ENCODE measurements at places on chromosomes 6 and 20. TPM values are rescaled to one million over a fixed set of nuclear protein-coding genes. Genes with fewer than 3 reads are reported as not detected.
A peak's percentile ranks its signal among the peaks of the same experiment; 100 is the strongest.

- H3K36me3 ChIP-seq = peaks cover 56% of the 10 kb centered on the region
- no peak for DNase-seq
- H3K4me1 ChIP-seq = no peaks in the 10 kb centered on the region
- H3K27ac ChIP-seq = no peak overlapping the region
- no peak overlapping the region for H3K4me3 ChIP-seq
Measured at GRCh38 chr6:149410557-149410956, 10.5 kb downstream of the SUMO4 start.

Gene LINC00237
- not detected for polyA plus RNA-seq

DNA sequence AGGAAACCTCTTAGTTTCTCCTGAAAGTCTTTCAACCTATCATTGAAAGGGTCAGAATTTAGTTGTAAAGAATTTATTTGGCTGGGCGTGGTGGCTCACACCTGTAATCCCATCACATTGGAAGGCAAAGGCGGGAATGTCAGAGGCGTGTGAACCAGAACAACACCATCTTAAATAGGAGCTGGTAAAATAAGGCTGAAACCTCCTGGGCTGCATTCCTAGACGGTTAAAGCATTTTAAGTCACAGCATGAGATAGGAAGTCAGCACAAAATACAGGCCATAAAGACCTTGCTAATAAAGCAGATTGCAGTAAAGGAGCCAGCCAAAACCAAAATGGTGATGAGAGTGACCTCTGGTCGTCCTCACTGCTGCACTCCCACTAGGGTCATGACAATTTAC lies 29.6 kb downstream of the OR2B2 start:
- H3K36me3 ChIP-seq = no peaks in the 10 kb centered on the region
- no peak for DNase-seq
- H3K4me3 ChIP-seq = no peak overlapping the region
- no peaks in the 10 kb centered on the region for H3K27me3 ChIP-seq
- H3K27ac ChIP-seq = no peak overlapping the region
- no peaks in the 10 kb centered on the region for H3K4me1 ChIP-seq

GRCh38 chr6:30009113-30009512 lies 52.0 kb upstream of the POLR1H start:
- H3K4me3 ChIP-seq = no peak overlapping the region
- H3K4me1 ChIP-seq = no peaks in the 10 kb centered on the region
- no peaks in the 10 kb centered on the region for H3K36me3 ChIP-seq
- H3K27ac ChIP-seq = no peak overlapping the region
- H3K27me3 ChIP-seq = no peaks in the 10 kb centered on the region
- no peak for DNase-seq

Gene HLA-DQA1
- not detected for polyA plus RNA-seq

GRCh38 chr6:158856261-158856660 lies 37.1 kb upstream of the EZR start:
- no peak overlapping the region for H3K4me3 ChIP-seq
- H3K4me1 ChIP-seq = no peaks in the 10 kb centered on the region
- H3K27ac ChIP-seq = no peak overlapping the region
- no peaks in the 10 kb centered on the region for H3K36me3 ChIP-seq
- H3K27me3 ChIP-seq = no peaks in the 10 kb centered on the region
- no peak for DNase-seq

Gene NNAT
- 6.7 TPM for polyA plus RNA-seq

Gene CDKN1A
- 824 TPM for polyA plus RNA-seq

DNA sequence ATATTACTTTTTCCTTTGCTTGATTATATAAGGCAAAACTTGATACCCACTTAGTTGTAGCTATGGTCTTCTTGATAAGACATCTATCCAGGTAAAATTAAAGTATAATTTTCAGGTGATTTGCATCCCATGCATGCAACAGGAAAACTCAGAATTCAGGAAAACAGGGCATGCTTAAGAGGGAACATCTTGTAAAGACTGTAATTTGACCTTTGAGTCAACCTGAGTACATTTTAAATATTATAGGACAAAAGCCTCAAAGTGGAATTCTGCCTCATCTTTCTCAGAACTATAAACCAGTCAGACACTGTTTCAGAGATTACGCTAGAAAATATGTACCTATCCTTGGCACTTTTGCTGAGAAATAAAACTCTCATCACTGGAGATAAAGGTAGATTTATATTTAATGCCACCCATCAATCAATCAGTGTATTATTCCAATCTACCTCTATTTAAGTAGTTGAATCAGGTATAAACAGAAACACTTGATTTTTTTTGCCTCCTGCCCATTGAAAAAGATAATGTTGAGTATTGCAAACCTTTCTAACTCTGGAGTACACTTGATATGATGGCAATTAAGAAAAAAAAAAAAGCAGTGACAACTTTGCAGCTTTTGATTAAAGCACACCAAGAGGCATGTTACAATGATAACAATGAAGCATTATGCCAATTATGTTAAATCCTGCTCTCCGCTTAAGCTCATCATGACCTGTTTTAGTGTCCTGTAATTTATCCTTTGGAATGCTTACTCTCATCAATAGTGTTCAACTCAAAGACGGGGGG lies 2.8 kb downstream of the CITED2 start:
- peak overlapping the region; percentile 95 for H3K4me3 ChIP-seq
- no peaks in the 10 kb centered on the region for H3K27me3 ChIP-seq
- H3K36me3 ChIP-seq = peaks cover 27% of the 10 kb centered on the region
- peaks cover 36% of the 10 kb centered on the region for H3K4me1 ChIP-seq
- no peak for DNase-seq

GRCh38 chr6:29747688-29748250 lies 24.5 kb downstream of the HLA-F start:
- H3K36me3 ChIP-seq = no peaks in the 10 kb centered on the region
- H3K27me3 ChIP-seq = peaks cover 49% of the 10 kb centered on the region
- H3K27ac ChIP-seq = no peak overlapping the region
- no peak overlapping the region for H3K4me3 ChIP-seq
- peaks cover 11% of the 10 kb centered on the region for H3K4me1 ChIP-seq

- H3K4me3 ChIP-seq = no peak overlapping the region
- no peaks in the 10 kb centered on the region for H3K27me3 ChIP-seq
- H3K36me3 ChIP-seq = peaks cover 82% of the 10 kb centered on the region
- DNase-seq = no peak
- no peaks in the 10 kb centered on the region for H3K4me1 ChIP-seq
- no peak overlapping the region for H3K27ac ChIP-seq
Measured at GRCh38 chr6:152993847-152994246, 8.7 kb downstream of the MTRF1L start.

- H3K36me3 ChIP-seq = no peaks in the 10 kb centered on the region
- no peak for DNase-seq
- peak overlapping the region; percentile 74 for H3K27ac ChIP-seq
- no peaks in the 10 kb centered on the region for H3K27me3 ChIP-seq
Measured at GRCh38 chr6:111874025-111874415, 768 bp upstream of the FYN start.

- H3K4me1 ChIP-seq = peaks cover 14% of the 10 kb centered on the region
- DNase-seq = no peak
- no peak overlapping the region for H3K27ac ChIP-seq
- no peaks in the 10 kb centered on the region for H3K27me3 ChIP-seq
- H3K4me3 ChIP-seq = no peak overlapping the region
Measured at GRCh38 chr20:5786930-5787795, 37.0 kb downstream of the SHLD1 start.

DNA sequence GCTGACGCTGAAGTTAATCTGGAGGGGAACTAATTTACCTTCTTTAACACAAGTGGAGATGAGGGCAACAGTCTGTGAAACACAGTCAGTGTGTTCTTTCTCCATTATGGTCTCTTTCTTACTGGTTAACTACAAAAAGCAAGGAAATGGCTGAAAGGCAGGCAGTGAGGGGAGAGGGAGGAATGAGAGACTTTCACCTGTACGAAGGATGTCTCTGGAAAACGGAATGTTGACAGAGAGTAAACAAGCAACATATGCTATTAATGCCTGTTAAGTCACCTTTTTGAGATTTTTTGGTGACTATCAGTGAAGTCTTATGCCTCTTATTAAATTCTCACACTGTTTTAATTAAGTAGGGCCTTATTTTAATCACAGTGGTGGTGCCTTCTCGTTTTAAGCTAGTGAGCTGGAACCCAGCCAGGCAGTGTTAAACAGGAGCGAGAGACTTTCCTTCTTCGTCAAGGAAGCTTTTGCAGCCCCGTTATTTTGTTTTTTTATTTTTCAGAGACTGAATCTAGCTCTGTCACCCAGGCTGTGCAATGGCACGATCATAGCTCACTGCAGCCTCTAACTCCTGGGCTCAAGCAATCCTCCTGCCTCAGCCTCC lies 165.6 kb downstream of the ATXN1 start:
- peaks cover 3% of the 10 kb centered on the region for H3K36me3 ChIP-seq
- no peaks in the 10 kb centered on the region for H3K4me1 ChIP-seq
- no peak overlapping the region for H3K27ac ChIP-seq
- no peaks in the 10 kb centered on the region for H3K27me3 ChIP-seq
- H3K4me3 ChIP-seq = no peak overlapping the region
- no peak for DNase-seq

GRCh38 chr6:43714311-43715055 lies 26.9 kb upstream of the MRPS18A start:
- H3K36me3 ChIP-seq = no peaks in the 10 kb centered on the region
- DNase-seq = peak; percentile 81
- no peaks in the 10 kb centered on the region for H3K4me1 ChIP-seq

GRCh38 chr6:124475176-124475575 lies 487.1 kb upstream of the RNF217 start:
- H3K36me3 ChIP-seq = no peaks in the 10 kb centered on the region
- no peak overlapping the region for H3K4me3 ChIP-seq
- H3K27ac ChIP-seq = no peak overlapping the region
- no peaks in the 10 kb centered on the region for H3K4me1 ChIP-seq

GRCh38 chr20:61608275-61609085 lies 356.4 kb downstream of the CDH4 start:
- no peaks in the 10 kb centered on the region for H3K36me3 ChIP-seq
- no peaks in the 10 kb centered on the region for H3K4me1 ChIP-seq

- H3K27ac ChIP-seq = no peak overlapping the region
- no peaks in the 10 kb centered on the region for H3K36me3 ChIP-seq
- DNase-seq = no peak
Measured at GRCh38 chr6:50112981-50113857, 63.5 kb upstream of the DEFB112 start.

DNA sequence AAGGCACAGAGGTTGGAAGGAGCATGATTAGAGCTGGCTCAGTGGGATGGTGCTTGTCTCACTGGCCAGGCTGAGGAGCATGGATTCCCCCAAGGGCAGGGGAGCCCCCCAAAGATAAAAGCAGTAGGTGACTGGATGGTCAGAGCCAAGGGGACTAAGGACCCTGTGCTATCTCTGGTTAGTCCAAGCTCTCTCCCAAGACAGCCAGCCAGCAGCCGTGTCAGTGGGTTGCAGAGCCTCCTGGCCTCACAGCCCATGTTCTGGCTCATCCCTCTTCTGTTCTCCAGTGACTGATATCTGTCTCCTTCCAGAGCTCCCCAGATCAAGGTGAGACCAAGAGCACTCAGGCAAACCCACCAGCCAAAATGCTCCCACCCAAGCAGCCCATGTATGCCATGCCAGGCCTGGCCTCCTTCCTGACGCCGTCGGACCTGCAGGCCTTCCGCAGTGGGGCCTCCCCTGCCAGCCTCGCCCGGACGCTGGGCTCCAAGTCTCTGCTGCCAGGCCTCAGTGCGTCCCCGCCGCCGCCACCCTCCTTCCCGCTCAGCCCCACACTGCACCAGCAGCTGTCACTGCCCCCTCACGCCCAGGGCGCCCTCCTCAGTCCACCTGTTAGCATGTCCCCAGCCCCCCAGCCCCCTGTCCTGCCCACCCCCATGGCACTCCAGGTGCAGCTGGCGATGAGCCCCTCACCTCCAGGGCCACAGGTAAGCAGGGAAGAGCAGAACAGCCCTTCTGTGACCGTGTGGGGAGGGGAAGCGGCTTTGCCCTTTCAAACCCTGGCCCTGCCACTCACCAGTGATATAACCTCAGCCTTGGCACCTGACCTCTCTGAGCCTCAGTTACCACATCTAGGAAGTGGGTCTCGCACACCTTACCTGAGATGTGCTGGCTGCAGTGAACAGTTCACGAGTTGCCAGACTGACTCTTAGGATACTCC lies 121.3 kb downstream of the JPH2 start:
- H3K27ac ChIP-seq = no peak overlapping the region
- DNase-seq = no peak
- no peaks in the 10 kb centered on the region for H3K27me3 ChIP-seq
- H3K4me3 ChIP-seq = no peak overlapping the region

Gene SUMO4
- not detected for polyA plus RNA-seq

Gene NRSN1
- polyA plus RNA-seq = 0.02 TPM

Gene SIRPB2
- not detected for polyA plus RNA-seq

DNA sequence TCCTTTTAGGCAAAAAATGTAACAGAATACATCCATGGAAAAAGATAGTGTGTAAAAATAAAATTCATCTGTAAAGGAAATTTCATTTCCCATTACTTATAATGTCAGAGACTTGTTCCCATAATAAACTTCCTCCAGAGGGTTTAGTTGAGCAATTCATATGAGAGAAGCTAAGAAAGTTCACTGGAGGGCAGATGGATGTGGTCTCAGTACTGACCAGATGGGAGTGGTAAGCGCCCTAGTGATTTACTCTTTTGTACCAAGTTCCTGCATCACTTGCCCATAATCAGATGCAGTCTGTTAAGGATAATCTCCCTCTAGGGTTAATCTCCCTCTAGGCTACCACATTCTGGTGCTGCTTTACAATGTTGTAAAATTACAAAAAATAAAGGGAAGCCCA lies 61.7 kb downstream of the ESF1 start:
- peaks cover 18% of the 10 kb centered on the region for H3K36me3 ChIP-seq
- no peak overlapping the region for H3K4me3 ChIP-seq
- peak; percentile 4 for DNase-seq
- no peaks in the 10 kb centered on the region for H3K4me1 ChIP-seq

Gene MAP7
- polyA plus RNA-seq = 0.76 TPM
